Posterior vena cava (tissue), 2 donors: ENCODE measurements at places on chromosomes 2 and 18.
A peak's percentile ranks its signal among the peaks of the same experiment; 100 is the strongest.

- DNase-seq, result no peak
Observed at GRCh38 chr2:98478907-98479306, 34.2 kb downstream of the INPP4A start.

DNA sequence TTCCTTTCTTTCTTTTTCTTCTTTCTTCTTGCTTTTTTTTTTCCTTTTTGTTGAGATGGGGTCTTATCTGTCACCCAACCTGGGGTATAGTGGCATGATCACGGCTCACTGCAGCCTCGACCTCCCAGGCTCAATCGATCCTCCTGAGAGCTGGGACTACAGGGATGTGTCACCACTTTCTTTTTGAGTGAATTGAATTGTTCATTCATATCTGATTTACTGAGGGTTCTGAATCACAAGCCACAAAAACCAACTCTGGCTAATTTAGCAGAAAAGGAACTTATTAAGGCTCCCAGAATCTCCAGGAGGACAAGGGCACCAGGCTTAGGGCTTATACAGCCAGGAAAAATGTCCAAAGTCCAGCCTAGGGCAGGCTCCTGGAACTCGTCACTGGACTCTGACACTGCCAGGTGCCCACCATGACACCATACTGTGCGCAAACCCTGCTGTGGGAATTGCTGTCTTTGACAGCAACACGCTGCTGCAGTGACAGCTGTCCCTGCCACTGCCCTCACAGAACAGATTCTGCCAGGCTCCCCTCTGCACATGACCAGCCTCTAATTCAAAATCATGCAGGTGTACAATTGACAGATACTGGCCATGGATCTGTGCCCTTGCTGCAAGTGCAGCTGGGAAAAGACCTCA lies 42.9 kb upstream of the EML6 start:
- DNase-seq, result no peak

GRCh38 chr2:231545105-231545902 lies 15.1 kb upstream of the NMUR1 start:
- no peak for DNase-seq

GRCh38 chr18:12944709-12945108 lies 3.1 kb upstream of the SEH1L start:
- DNase-seq, result no peak

- no peak for DNase-seq
Observed at GRCh38 chr2:44769349-44770011, 172.0 kb upstream of the SIX3 start.

DNA sequence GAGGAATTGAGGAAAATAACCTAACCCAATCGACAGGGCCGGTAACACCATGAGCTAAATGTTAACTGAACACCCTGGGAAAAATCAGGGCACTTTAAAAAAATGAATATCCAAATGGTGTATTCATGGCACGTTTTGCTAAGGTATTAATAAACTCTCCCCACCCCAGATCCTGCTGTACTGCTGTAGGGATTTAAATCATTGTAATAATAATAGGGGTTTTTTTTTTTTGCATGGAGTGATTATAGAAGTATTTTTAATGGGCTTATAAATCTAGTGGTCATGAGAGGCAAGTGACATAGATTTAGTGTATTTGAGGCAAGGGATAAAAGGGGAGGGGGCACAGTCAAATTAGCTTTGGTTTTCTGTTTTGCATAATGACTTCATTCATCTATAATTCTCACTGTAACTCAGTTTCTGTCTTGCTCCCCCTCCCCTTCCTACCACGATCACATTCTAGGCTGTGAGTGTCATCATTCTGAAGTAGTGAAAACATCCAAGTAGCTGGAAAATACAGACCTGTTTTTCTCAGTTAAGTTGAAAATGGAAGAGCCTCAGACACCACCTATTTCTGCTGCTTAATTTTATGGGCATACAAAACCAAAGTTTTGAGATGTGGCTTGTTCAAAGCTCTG lies 18.2 kb upstream of the MGAT5 start:
- no peak for DNase-seq

DNA sequence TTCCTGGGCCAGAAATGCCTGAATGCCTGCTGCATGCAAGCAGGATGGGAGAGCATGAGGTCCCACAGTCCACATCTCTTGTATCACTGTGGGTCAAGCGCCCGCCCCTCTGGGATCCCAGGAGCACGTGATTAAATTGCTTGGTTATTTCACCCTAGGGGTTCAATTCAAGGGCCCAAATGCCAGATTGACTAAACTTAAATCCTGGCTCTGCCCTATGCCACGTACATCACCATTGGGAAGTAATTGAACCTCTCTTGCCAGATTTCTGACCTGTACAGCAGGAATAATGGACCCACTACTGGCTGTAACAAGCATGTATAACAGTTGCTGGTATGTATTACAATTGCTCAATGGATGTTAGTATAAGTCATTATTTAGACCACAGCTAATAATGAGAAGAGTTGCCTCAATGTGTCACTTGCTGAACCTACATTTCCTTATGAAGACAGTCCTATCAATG lies 19.9 kb downstream of the FHL2 start:
- DNase-seq, result no peak

GRCh38 chr2:190277234-190278112 lies 42.2 kb downstream of the HIBCH start:
- no peak for DNase-seq

GRCh38 chr2:121519153-121519552 lies 11.5 kb upstream of the RNU4ATAC start:
- DNase-seq, result no peak

- peak; percentile 28 for DNase-seq
Observed at GRCh38 chr18:23209031-23209430, 73.7 kb downstream of the CABLES1 start.

GRCh38 chr2:71690876-71691475 lies 237.6 kb downstream of the DYSF start:
- peak; percentile 37 for DNase-seq

DNA sequence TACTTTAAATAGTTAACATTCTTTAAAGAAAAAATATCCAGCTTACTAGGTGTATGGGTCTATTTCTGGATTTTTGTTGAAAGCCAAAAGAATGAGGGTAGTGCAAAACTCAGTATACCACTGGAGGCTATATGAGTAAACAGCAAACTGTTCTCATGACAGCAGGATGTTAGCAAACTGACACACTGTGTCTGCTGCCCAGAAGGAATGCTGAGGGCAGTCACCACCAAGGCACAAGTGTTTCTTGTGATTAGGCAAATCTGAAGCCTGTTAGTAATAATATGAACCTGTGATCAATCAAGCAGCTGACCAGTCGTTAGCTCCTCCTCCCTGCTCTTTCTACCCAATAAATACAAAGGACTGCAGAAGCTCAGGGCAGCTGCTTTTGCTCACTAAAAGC lies 50.5 kb upstream of the SULT1C3 start:
- DNase-seq, result no peak

GRCh38 chr2:74881176-74881575 lies 47.2 kb downstream of the HK2 start:
- DNase-seq, result no peak

DNA sequence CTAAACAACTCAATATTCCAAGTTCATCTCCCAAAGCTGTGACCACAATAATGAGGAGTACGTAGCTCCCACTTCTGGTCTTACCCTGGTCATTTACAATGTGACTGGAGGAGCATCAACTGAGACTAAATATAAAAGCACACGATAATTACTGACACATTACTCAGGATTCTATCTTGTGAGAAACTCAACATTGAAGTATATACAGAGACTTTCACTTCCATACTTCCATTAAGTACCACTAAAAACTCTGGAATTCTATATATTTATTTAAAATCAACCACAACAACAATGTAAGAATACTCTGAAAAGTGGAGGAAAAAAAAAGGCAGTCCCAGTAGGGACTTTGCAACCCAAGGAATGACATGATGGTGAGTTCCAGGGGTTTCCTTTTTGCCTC lies 61.4 kb downstream of the XDH start:
- no peak for DNase-seq

- DNase-seq, result peak; percentile 70
Observed at GRCh38 chr2:239912938-239913635, 112.1 kb downstream of the NDUFA10 start.

GRCh38 chr2:201929281-201930026 lies 104.2 kb upstream of the FZD7 start:
- DNase-seq, result no peak

- peak; percentile 7 for DNase-seq
Observed at GRCh38 chr2:240132651-240132980, 3.5 kb downstream of the COPS9 start.

DNA sequence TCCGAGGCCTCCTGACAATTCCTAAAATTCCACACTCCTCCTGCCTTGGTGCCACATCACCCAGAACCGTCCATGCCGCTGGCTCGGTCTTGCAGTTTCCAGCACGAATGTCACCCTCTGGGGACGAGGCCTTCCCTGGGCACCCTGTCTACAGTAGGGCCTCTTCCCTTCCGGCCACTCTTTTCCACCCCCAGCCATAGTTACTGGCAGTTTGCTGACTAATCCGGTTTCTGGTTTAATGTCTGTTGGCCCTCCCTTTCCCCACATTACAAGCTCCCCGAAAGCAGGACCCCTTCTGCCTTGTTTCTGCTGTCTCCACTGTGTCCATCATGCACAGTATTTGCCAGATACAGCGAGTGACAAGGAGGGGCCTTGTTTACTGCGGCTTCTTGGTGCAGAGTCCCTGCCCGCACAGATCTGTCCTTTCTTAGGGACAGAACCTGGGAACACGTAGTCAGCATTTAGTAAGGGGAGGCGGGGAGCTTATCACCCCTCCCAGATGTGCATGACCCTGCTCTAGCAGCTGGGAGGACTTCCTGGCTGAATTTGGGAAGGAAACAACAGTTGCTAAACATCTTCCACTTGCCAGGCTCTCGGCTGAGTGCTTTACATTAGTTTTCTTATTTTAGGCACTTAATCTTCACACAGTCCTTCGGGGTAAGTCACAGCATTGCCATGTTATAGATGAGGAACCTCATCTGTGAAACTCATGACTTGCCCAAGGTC lies 23.6 kb upstream of the CATIP start:
- DNase-seq, result peak; percentile 78

DNA sequence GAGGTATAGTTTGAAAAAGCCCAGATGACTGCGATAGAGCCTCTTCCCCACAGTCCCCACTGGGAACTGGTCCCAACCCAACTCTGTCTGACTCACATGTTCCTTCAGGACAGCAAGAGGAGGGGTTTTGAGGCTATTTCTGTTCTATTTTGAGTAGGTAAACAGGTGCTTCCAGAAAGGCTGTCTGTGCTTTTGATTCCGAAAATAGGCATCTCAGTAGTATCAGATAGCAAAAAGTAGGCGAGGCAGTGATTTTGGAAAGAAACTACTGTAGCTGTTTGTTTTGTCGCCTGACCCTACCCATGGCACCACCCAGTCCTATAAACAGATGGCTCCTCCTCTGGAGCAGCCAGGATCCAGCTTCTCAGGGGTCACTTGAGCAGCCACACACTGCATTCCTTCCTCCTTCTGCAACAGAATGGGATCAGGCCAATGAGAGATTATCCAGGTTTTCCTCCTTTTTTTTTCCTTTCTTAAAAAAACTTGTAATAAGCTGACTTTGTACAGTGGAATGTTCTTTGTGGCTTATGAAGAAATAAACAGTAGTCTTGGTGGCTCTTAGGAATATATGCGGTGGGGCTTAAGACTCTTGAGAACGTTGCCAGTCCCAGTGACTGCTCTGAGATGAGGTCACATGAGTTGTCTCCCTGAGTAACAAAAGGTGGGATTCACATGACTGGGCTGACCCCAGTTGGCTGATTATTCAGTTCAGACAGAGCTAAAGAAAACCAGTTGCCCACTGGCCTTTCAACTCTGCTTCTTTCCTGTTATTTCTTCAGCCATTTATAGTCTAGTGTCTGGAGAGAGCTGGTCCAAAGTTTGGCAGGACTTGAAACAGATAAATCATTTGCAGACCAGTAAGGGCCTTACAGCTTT lies 98.6 kb downstream of the KCNS3 start:
- no peak for DNase-seq

GRCh38 chr2:216516730-216517350 lies 18.2 kb downstream of the RPL37A start:
- DNase-seq, result no peak

- no peak for DNase-seq
Observed at GRCh38 chr18:69953191-69953590, 5.5 kb upstream of the CD226 start.

DNA sequence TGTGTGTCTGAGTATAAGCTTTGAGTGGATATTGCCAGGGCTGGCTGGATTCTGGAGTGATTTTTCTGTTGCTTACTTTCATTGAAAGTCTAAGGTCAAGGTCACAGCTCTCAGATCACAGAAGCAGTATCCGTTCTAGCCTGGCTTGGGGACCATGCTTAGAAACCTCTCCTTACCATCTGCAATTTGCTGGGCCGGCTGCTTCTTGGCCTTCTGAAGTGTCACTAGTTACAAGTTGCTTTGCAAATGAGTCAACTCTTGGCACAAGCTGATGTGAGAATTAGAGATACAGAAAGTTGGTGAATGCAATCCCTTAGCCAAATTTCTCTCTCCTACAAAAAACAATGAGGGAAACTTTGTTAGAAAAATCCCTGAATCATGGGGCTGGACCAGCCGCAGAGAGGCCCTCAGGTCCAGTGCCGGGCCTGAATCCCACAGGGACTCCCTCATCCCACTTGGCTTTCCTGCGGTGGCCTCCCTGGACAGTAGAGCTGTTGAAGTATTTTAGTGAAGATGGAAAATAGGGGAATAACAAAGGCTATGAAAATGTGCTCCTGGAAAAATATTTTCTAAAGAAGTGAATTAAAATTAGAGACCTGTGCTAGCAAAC lies 92.7 kb upstream of the CNGA3 start:
- no peak for DNase-seq

- DNase-seq, result no peak
Observed at GRCh38 chr2:39658371-39658770, 7.3 kb upstream of the TMEM178A start.

- DNase-seq, result no peak
Observed at GRCh38 chr18:27595113-27595838, 410.2 kb upstream of the CHST9 start.

DNA sequence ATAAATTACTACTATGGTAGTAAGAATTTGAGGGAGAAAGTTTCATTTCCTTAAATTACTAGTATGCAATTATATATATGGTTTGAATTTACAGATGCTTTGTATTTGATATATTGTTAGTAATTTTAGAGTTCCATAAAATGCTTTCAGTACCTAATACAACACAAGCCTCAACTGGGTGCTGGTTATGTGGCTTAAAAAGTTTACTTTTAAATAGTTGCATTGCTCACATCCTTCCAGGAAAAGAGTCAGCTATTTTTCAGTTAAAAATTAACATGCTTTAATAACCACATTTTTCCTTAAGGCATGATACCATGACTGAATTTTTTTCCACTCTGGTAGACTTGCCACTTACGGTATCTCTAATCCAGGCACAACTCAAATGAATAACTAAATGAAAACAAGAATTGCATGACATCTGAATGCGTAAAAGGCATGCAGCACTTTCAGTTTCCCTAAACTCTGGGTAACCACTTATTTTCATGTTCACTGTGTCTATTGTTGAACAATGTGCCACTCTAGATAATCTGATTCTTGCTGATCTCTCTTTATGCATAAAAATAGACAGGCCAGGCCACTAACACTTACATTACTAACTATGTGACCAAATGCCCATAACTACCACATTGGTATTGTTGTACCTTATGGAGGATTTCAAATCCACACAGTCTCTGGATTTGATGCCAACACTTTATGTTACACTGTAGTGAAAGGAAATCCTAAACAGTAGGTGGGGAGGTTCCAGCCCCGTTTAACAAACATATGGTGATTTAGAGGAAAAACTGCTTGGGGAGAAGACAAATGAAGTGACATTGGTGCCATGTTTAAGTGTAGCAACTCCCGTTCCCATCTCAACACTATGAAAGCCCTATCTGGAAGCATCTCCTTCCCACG lies 35.5 kb upstream of the SLC35F5 start:
- DNase-seq, result no peak
